Left kidney (tissue), 8 donors: ENCODE measurements at places on chromosomes 3 and 15. TPM values are rescaled to one million over a fixed set of nuclear protein-coding genes. Genes with fewer than 3 reads are reported as not detected.

Gene GPR62
- polyA plus RNA-seq, result 0.48 TPM

DNA sequence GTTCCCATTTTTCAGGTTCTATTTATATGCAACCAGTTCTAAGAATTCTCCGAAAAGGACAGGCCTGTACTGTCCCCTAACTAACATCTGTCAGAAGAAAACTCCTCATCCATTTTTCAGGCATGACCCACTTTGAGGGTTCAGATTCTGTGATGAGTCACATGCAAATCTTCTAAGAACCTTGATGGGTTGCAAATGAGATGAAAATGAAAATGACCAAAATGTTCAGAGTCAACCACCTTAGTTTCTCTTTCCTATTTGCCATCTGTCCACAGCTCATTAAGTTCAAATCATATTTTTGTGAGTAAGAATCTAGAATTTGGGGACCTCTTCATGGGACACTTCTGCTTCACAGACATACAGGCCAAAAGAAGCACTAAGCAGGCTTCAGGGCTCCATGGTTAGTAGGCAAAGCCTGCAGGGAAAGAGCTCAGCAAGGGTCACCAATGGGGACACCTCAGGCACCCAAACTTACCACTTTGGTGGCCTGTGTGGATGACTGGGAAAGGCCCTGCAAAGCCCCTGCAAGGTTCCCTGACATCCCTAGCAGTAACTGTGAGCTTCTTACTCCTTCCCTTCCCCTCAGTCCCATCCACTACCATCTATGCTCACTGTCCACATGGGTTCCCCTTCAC, 122.0 kb downstream of the WDR76 start:
- DNase-seq, result no peak

Gene TRANK1
- polyA plus RNA-seq, result 9.9 TPM

- peak; percentile 13 for DNase-seq
These were observed 148.9 kb upstream of the GBE1 start for GRCh38 chr3:81910244-81910852.

DNA sequence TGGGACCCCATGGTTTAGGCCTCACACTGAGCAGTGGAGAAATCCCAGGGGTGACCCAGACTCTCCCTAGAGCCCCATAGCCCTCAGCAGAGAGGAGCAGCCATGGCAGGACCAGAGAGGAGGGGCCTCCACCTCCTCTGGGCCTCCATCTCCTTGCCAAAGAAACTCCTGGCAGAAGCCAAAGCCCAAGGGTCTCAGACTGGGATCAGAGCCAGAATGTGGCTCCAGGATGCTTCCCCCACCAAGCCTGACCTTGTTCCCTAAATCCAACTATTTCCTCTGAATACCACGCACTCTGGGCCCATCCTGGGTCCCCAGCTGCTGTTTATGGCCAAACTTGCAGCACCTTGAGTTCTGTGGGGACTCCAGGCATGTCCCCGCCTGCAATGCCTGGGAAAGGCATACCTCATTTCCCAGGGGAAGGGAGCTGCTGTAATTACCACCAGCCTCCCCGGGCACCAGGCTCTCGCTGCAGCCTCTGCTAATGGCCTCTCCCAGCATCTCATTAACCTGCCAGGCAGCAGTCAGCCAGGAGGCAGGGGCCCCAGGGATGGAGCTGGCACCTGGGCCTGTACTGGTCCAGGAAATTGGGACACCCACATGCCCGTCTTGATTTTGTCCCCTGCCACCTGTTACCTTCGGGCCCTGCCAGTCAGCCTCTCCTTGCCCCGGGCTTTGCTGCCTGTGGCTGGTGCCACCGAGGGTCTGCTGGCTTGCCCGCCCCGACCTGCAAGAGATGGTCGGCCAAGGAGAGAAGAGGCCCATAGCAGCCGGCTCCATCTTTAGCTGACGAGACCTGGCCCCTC, 4.6 kb downstream of the CCDC9B start:
- DNase-seq, result no peak

Gene P2RY14
- 0.57 TPM for polyA plus RNA-seq

DNA sequence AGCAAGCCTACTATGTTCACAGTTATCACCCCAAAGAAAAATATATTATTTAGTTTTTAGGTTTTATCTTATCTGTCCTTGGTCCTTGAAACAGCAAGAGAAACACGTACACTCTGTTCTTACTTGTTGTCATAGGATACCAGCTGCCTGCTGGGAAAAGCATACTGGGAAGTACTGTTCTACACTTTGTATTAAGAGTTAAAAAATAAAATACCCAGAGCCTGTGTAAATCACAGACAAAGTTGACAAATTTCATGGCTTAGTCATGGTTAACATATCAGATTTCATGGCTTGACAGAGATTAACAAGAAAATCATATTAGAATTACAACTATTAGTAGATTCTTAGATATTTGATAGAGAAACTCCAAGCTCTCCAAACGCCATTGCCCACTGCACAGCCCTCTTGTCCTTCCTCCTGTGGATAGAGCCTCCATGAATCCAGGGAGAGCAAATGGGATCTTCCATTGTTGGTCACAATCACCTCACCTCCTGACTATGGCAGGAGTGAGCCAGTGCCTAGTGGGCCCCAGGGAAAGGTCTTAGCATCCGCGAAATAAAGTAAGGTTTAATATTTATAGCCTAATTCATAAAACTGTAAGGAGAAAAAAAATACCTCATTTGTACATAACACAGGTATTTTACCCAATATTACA, 128.1 kb upstream of the WNT5A start:
- no peak for DNase-seq

DNA sequence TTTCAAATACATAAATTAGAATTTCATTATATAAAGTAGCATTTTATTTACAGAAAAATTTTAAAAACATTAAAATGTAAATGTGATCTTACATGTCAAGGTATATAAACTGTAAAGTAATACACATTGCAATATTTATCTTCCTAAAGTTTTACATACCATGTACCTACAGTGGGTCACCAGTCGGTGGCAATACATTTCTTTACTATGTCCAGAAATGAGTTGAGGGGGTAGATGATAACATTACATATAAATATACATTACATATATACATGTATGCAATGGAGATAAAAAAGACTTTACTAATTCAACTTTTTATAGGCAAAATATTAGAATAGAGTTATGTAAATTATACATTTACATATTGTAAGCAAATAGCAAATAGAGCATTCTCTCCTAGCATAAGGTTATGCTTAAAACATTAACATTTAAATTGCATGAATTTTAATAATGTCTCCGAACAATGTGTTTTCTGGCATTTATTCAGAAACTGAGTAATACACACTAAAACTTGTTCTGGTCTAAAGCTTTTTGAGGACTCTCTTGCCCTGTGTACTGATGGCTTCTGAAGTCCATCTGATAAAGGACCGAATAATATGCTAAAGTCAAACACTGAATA, 93.3 kb upstream of the NLGN1 start:
- no peak for DNase-seq

DNA sequence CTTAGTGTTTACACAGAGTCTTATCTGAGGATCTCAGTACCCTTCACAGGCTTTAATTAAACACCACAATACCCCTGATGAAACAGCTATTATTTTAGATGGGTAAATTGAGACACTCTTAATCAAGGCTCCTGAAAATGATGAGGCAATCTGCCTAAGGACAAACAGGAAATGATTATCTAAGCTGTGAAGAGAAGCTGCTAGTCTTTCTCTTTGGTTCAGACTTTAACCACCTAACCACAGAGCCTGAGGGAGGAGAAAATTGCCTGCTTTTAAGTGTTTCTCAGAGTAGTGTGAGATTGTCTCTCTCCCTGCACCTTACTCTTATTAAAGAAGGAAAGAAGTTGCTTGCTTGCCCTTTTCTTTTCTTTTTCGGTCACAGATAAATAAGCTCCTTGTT, 364.3 kb upstream of the ADAMTS9 start:
- DNase-seq, result no peak

GRCh38 chr3:25856902-25857518, 67.1 kb downstream of the OXSM start:
- DNase-seq, result no peak

- DNase-seq, result no peak
These were observed 454.7 kb upstream of the ADAMTS9 start for GRCh38 chr3:65142456-65142855.

DNA sequence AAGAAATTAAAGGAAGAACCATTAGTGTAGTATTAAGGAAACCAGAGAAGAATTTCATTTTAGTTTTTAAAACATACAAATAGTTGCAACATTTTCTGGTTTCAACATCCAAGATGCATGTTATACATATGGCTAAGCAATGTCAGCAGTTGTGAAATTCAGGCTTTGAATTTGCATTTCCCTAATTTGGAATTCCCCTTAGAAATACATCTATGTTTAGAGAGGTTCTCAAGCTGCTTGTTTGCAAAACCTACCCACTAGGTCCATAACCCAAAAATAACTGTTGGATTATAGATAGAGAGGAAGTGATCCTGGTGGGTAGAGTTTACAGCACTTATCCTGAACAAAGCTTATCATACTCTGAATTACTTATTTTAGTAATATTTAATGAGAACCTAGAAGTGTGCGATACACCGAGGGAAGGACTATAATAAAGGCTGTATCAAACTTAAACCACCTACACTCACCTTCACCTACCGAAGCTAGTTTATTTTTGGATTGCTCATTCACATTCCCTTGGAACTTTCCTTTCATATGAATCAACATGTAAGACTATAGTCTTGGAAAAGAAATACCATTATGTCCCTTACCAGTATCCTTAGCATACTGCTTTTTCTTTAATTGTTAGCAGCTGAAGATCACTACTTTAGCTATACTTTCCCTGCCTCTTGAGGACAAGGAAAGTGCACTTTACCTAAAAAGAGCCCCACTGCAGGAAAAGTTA, 60.6 kb downstream of the CHAC1 start:
- DNase-seq, result no peak

DNA sequence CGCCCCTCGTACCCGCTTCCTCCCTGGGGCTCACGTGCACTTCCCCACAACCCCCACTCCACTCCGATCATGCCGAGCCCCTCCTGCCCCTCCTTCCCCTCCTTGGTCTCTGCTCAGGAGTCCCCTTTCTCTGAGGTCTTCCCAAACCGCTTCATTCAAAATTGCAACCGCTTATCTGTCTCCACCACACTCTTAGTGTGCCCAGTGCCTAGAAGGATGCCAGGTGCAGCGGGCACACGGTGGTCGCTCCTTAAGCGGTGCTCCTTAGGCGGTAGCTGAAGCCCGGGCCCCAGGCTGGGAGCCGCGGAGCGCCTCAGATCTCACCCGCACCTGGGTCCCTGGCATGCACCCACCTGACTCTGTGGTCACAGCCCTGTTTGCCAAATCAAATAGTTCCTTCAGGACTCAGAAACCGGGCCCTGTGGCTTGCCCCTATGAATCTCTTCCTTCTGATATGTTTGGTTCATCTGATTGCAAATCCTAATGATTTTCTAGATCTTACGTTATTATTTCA, 524.5 kb downstream of the OCA2 start:
- no peak for DNase-seq

Gene GOLGA6L10
- polyA plus RNA-seq, result 7.8 TPM

GRCh38 chr15:88613074-88613944, 7.8 kb upstream of the AEN start:
- no peak for DNase-seq

Gene HHLA2
- 21.3 TPM for polyA plus RNA-seq

Gene KNG1
- polyA plus RNA-seq, result 56.9 TPM

GRCh38 chr3:140950863-140951262, 9.2 kb downstream of the SLC25A36 start:
- no peak for DNase-seq

Gene FES
- polyA plus RNA-seq, result 13.1 TPM

Gene SLC41A3
- polyA plus RNA-seq, result 72.0 TPM
